ENCODE measurements at places on chromosomes 7 and 10.

GRCh38 chr7:64884913-64885370 is 18.1 kb upstream of the ZNF273 start:
- DNase-seq = no peak

DNA sequence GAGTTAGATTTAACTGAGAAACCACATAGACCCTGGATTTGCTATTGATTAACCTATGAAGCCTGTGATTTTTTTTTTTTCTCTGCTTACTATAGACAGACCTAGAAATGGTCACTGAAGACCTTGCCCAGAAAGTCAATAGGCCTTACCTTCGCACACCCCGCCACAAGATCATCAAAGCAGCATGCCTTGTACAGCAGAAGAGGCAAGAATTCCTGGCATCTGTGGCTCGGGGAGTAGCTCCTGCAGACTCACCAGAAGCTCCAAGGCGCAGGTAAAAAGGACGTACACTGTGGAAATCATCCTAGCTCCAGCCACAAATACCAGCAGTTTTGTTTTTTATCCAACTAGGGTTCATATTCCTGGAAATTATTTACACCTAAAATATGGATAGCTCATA is 56.2 kb upstream of the GATAD1 start:
- DNase-seq = no peak

GRCh38 chr10:61478621-61479312 is 25.6 kb upstream of the TMEM26 start:
- DNase-seq = no peak

DNA sequence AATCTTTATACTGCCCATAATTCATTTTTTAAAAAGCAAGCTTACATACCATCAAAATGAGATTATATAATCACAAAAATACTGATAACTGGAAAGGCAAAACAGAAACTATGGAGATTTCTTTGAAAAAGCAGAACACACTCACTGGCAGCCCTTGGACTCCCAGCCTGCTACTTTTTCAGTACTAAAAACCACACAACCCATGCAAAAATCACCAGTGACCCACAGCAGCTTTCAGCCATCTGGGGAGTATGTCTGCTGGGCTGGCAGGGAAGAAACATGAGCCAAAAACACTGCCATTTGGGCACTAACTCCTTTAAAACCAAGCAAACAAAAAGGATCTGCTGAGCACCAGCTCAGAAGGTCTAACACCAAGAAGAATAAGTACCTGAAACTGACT is 80.0 kb upstream of the DDC start:
- DNase-seq = no peak

- DNase-seq = no peak
Observed at GRCh38 chr10:53088961-53089360, 316.4 kb upstream of the MBL2 start.

DNA sequence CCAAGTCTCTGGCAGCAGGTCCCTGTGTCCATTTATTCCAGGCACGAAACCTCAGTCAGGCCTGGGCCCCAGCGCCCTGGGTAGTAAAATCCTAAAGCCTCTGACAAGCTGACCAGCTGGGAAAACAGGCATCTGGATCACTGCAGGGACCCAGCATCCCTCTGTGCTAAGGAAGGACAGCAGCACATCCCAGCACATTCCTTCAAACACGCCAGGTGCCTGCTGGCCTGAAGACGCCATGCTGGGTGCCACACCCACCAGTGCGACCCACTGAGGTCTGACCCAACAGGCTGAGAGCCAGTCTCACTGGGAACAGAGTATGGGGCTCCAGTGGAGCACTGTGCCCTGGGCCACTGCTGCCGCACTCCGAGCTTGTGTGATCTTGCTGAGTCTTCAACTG is 6.4 kb downstream of the DNAJB12 start:
- no peak for DNase-seq

GRCh38 chr10:86262688-86263181 is 103.9 kb downstream of the GRID1 start:
- DNase-seq = no peak

- DNase-seq = no peak
Observed at GRCh38 chr7:105350906-105351305, 37.8 kb downstream of the SRPK2 start.

DNA sequence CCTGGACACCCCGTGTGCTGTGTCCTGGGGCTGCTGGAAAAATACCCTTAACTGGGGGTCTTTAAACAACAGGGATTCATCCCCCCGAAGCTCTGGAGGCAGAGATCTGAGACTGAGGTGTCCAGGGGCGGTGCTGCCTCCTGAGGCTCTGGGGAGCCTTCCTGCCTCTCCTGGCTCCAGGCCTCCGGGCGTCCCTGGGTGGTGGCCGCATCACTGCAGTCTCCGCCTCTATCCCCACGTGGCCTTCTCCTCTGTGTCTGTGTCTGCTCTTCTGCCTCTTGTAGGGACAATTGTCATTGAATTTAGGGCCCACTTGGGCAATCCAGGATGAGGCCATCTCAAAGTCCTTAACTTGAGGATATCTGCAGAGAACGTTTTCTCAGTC is 216.6 kb downstream of the WDR37 start:
- DNase-seq = no peak

GRCh38 chr7:111105269-111105668 is 14.3 kb downstream of the LRRN3 start:
- no peak for DNase-seq

DNA sequence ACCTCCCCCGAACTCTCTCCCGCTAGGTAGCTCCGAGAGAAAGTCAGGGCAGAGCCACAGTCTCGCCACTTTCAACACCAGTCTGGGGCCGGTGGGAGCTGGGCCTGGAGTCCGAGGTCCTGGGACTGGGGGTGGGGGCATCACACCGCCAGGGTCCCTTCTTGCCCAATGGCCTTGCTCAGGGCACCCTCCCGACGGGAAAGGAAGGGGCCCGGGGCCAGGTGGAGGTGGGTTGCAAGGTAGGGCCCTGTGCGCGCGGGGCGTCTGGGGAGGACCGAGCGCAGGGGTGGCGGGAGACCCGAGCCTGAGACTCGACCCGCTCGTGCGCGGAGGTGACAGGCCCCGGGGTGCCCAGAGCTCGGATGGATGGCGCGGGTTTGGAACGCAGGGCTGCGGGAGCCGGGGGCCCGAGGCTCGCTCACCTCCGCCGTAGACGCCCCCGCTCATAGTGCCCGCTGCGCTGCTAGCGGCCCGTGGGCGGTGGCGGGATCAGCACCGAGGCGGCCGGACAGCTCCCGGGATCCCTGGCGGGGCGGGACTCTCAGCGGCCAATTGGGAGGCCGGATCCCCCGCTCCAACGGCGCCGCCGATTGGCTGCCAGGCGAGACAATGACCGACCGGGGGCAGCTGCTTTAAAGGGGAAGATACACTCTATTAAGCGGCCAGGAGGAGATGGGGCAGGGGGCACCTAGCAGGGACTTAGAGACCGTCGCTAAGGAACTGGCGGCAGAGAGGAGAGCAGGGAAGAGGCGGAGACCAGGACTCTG is at the start of gene ACTL6B:
ACTL6B (minus strand) TSS at position 541 of the 767 bp plus-strand sequence; CDS start at position 447, 94 bp downstream.
- DNase-seq = no peak

All from HS-27A (cell line).